Activated naive CD8-positive, alpha-beta T cell treated with anti-CD3 and anti-CD28 coated beads, Interleukin-2, amount 10 ng/mL, durations not matched to agents 7 days and 5 days (primary cell): ENCODE measurements at places on chromosomes 2 and 18.

DNA sequence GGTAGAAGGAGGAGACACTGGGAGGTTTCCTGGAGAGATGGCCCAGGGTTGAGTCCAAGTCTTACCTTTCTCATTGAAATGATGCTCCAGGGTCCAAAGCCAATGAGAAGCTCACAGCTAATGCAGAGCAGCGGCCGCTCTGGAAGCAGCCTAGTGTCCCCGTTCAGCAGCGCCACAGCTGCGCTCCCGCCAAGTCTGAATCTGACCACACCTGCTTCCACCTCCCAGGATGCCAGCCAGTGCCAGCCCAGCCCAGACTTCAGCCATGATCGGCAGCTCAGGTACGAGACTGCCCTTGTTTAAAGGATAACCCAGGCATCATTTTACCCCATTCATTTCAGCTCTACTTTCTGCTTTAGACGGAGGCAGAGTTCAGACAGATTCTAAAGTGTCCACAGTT is 11.9 kb upstream of the RPL31 start:
- no peak for DNase-seq

DNA sequence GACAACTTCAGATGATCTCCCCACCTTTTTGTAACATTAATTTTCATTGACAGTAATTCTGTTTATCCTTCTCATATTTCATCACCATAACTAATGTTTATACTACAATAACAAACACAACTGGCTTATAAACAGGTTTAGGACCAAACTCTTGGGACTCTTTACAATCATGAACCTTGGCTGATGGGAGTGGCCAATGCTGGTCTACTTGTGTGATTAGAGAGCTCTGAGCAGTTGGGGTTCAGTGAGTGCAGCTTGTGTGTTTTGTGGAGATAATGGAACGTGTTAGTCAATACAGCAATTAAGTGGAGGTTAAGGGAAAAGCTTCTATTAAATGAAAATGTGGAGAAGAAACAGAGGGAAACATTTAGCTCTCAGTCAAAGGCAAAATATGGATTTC is 207.1 kb downstream of the SPAG16 start:
- DNase-seq = no peak

- DNase-seq = no peak
Observed at GRCh38 chr2:121420486-121420885, 110.2 kb upstream of the RNU4ATAC start.

GRCh38 chr2:6885551-6885950 is 8.0 kb downstream of the RSAD2 start:
- DNase-seq = no peak

GRCh38 chr18:8163286-8163959 is 445.8 kb upstream of the RAB12 start:
- DNase-seq = no peak

DNA sequence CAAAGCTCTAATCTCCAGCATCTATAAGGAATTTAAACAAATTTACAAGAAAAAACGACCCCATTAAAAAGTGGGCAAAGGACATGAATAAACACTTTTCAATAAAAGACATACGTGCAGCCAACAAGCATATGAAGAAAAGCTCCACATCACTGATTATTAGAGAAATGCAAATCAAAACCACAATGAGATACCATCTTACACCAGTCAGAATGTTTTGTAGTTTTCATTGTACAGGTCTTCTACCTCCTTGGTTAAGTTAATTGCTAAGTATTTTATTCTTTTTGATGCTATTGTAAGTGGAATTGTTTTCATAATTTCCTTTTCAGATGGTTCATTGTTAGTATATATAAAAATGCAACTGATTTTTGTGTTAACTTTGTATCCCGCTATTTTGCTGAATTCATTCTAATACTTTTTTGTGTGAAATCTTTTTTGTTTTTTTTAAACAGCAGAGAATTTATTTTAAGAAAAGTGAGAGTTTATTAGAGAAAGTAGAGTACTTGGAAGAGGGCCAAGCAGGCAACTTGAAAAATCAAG is 40.7 kb downstream of the SLC39A10 start:
- DNase-seq = no peak

- no peak for DNase-seq
Observed at GRCh38 chr2:28209261-28209691, 183.4 kb upstream of the FOSL2 start.

DNA sequence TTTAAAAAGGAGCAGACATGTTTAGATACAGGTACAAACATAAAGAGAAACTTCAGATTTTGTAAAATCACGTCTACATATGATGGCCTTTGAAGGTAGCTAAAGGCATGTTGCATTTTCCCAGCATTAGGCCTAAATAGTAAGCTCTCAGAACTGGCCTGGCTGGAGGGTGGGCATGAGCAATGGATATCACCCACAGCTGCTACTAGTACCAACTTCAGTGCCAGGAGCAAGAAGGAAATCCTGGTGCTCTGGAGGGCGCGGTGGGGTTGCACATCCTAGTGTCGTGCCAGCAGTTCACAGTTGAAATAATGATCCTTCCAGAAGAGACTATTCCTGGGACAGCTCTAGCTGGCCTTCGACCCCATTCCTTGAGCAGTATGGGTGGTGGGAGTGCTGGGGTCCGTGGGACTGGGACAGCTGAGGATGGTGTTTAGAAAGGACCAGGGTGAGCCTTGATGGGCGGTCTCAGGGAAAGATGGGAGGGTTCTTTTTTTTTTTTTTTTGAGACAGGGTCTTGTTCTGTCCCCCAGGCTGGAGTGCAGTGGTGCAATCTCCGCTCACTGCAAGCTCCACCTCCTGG is 4.9 kb downstream of the DES start:
- DNase-seq = no peak

- no peak for DNase-seq
Observed at GRCh38 chr2:174666312-174666711, 68.7 kb upstream of the WIPF1 start.

DNA sequence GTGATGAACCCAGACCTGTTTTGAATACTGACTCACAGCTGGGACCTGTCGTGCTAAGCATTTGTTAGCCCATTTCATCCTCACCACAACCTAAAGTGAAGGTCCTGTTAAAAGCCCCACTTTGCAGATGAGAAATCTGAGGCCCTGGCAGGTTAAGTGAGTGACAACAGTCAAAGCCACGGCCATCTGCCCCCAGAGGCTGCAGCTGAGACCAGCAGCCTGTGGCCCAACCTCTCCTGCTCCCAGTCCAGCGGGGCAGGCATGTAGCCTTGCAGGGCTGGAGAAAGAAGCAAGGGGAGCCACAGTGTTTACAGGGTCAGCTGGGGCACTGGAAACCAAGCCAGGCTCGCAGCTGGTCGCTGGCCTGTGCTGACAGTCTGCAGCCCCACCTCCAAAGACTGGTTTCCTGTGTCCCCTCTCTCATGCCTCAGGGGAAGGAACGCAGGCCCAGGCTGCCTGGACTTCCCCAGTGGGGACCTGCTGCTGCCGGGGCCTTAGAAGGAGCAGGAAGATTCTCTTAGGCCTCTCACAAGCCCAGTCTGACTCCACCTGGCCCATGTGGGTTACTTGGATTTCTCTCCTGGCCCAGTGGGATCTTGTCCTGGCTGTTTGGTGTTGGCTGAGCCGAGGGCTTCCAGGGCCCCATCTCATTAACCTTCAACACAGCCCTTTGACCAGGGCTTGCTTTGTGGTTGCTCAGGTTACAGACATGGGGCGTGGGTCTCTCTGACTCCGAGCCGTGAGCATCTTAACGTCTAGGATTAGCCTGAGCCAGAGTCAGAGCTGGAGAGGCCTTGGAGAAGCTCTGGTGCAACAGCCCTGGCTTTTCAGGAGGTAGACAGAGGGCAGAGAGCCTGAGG is 1.7 kb downstream of the INPP5D start:
- DNase-seq = peak; percentile 65

DNA sequence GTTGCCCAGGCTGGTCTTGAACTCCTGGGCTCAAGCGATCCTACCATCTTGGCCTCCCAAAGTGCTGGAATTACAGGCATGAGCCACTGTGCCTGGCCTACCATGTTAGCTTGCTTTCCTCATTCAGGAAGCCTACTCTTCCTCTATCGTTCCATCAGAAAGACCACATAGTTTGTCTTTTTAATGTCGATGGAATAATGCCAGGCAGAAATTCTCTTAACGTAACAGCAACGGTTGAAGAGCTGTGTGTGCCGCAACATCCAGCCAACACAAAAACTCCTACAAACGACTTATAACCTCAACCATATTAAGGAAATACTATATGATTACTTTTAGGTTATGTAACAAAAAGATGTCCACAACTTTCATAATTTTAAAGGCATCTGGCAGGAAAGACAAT is 10.5 kb downstream of the ITGB1BP1 start:
- DNase-seq = no peak

DNA sequence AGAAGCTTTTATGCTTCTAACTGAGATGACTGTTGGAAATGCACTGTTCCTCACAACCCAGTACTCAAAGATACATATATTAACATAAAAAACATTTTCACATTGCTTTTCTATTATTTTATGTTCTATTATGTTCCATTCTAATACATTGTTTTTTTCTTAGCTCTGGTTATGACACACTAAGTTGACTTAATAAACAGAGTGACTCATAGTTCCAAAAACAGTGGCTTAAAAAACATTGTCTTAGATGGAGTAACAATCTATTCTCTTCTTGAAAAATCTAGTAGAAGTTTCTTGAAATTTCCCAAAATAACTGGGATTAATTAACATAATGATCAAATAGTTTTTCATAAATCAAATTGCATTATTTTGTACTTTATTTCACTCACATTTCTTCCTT is 328.2 kb upstream of the LRATD1 start:
- no peak for DNase-seq

DNA sequence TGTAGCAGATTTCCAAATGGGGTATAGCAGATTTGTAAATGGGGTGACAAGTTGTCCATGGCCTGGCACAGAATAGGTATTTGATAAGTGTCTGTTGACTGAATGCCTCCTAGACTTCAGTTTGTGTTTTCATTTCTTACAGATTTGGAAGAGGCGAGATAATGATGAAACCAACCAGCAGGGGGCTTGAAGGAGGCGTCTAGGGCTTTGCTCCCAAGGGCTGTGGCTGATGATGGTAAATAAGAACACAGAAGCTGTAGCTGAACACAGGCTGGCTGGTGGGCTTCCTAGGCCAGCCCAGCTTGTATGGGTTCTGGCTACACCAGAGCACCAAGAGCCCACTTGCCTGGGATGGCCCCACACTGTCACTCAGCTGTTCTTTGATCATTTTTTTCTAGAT is 19.4 kb downstream of the SFTPB start:
- no peak for DNase-seq

GRCh38 chr18:7677001-7677400 is 109.9 kb downstream of the PTPRM start:
- no peak for DNase-seq

GRCh38 chr2:167424803-167425755 is 536.8 kb downstream of the XIRP2 start:
- DNase-seq = no peak

- DNase-seq = no peak
Observed at GRCh38 chr2:102509749-102510148, 36.7 kb downstream of the SLC9A4 start.

GRCh38 chr2:64273524-64274398 is 129.5 kb upstream of the PELI1 start:
- DNase-seq = no peak

GRCh38 chr18:74633652-74634352 is 36.1 kb downstream of the ZNF407 start:
- no peak for DNase-seq

DNA sequence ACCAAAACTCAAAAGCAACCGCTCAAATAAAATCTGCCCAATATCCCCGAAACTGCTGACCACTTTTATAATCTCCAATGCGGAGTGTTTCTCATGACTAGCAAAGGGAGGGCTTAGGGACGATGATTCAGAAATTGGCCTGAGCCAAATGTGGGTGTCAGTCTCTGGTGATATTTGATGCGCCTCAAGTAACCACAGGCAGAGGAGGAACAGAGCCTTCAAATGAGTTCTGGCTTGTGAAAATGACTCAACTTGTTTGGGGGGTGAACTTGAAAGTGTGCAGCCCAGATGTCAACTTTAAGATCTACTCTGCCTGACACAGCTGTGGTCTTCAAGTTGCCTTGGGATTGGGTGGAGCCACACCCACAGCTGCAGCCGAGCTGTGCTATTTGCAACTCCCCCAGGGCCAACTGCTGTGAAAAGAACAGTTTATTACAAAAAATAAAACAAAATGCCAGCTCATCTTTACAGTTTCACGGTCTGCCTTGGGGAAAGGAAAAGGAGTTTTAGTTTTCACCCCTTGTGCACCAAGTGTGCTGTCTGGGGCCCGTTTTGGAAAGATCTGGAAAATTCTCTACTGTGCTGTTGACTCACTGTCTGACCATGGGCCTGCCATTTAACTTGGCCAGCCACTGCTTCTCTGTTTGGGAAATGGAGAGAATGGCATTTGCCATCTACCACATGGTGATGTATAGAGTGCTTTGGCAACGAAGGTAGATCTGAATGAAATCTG is 222.1 kb downstream of the MTX2 start:
- peak; percentile 29 for DNase-seq

DNA sequence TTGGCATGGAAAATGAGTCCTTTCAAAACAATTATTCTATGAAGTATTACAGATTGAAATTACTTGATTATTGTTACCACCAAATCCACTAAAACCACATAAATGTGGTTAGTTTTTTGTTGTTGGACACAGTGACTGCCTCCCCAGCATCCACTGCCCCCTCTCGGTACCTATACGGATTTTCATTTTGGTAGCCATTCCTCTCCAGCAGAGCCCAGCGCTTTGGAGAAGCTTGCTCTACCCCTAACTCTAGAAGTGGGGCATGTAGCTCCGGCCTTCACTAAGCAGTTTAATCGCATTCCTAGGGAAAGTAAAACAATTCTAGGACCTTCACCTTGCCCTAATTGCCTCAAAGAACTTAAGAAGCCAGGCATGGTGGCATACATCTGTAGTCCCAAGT is 24.2 kb downstream of the OLA1 start:
- DNase-seq = no peak

GRCh38 chr2:241913703-241914102 is 44.2 kb downstream of the RTP5 start:
- DNase-seq = no peak

GRCh38 chr18:45365835-45366234 is 249.4 kb upstream of the SLC14A2 start:
- DNase-seq = no peak

DNA sequence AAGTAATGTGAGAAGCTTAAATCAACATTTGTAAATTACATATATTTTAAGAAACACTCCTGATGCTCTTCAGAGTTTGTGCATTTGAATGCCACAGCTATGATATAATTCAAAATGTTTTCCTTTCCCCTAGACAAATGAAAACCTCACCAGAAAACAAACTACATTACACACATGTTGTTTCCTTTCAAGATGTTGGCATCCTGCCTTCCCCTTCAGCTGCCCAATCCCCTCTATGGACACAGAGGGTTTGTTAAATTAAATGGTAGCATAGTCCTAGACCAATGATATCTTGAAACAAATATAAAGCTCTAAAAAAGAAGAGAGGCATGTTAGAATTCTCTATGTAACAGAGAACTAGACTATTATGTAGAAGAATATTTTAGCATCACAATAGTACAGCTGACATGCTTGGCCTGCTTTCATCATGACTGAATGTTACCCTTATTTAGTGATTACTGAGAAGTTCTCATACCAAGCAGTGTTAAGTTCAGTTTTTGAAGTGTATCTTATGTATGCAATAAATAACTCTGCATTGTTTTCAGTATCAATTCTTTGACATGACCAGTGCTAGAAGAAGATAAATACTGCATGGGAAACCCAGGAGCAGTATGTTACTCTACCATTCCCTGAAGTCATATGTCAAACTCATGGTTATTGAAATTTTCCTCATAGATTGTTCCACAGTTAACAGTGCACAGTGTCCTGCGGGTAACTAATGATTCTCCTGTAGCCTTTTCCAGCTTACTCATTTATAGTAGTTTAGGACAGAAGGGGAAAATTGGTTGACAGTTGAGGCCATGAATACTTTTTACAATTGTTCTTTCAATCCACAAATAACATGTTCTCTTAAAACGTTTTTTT is 316.3 kb upstream of the KCNJ3 start:
- DNase-seq = no peak

- no peak for DNase-seq
Observed at GRCh38 chr2:163626639-163627109, 109.1 kb downstream of the FIGN start.
